Central memory CD4-positive, alpha-beta T cell (primary cell): ENCODE measurements at places on chromosomes 1 and 21.

GRCh38 chr1:66274634-66275033 lies 259.3 kb upstream of the SGIP1 start:
- DNase-seq, result peak; percentile 38

DNA sequence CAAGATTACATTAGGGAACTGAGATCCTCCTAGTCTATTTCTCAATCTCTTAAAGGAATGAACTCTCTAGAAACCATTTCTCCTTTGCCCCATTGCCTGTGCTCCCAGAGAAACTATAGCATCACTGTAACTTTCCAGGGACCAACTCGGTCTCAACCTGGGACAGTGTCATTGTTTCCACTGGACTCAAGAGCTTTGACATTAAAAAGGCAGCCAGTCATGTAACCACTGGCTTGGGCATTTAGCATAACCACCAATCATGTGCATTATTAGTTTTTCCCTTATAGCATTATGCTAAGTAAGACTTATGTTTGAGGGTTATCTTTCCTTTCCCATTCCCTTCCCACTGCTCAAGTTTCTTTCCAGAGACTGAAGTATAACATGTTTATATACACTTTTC lies 18.2 kb downstream of the TEX38 start:
- DNase-seq, result no peak

DNA sequence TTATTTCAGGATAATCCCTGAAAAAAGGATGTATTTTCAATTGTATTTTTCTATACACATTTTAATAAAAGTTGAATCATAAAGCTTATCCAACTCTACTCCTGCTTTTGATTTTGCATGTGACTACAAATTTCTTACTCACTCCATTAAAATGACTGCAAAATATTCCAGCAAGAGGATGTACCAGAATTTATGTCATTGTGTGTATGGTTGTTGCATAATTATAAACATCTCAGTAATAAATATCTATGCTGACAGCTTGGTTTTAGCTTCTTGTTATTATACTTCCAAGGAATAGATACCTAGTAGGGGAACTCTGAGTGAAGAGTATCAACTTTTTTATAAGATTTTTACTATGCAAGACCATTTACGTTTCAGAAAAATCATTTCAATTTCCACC lies 463.2 kb upstream of the RUNX1 start:
- DNase-seq, result no peak

GRCh38 chr1:20885121-20885520 lies 98.0 kb upstream of the HP1BP3 start:
- DNase-seq, result no peak

GRCh38 chr1:68129536-68130250 lies 79.3 kb upstream of the DIRAS3 start:
- no peak for DNase-seq

DNA sequence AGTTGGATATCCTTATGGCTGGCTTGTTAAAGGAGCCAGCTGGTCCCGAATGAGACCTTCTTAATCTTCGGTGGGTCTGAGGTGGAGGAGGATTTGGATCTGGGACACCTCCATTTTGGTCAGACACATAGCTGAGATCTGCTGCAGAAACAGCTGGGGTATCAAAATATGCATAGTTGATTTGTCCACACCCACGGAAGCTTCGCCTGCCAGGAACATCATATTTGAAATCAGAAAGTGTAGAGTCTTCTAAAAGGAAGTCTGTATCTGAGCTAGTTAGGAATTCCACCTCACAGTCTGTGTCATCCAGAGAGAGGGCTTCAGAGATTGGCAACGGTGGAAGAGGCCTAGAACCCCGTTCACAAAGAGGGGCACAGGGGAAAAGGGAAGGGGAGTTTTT lies 12.3 kb downstream of the ERRFI1 start:
- DNase-seq, result no peak

DNA sequence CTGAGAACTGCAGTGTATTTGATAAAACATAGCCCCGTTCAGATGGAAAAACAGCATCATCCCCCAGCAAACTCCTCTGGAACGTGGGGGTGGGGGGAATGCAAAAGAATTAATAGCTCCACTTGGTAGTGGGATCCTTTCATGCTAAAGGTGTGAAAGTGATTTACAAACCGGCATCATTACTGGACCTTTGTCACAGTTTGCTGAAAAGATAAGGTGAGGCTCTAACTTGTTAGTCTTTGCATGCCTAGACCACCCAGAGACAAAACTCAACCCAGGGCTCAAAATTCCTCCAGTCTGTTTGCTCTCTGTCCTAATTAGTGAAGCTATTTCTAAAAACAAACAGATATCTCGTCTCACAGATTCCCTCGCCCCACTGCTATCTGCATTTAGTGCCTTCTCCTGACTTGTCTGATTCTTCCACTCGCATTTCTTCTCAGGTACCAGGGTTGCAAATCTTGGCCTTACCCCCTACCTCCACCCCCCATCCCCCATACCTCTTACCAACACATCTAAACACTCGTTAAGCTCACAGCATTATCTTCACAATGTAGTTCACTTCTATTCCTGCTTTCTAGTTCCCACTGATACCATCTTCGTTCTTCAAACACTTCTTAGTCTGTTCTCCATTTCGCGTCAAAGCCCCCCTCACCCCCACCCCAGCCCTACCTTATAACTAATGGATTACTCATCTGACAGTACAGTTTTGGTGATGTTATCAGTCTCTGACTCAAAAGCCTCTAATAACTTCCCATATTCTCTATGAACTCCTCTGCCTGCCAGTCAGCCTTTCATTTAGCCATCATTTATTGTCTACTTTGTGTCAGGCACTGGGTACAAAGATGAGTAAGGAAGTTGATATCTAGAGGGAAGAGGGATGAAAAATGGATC lies 11.8 kb downstream of the IER5 start:
- no peak for DNase-seq

DNA sequence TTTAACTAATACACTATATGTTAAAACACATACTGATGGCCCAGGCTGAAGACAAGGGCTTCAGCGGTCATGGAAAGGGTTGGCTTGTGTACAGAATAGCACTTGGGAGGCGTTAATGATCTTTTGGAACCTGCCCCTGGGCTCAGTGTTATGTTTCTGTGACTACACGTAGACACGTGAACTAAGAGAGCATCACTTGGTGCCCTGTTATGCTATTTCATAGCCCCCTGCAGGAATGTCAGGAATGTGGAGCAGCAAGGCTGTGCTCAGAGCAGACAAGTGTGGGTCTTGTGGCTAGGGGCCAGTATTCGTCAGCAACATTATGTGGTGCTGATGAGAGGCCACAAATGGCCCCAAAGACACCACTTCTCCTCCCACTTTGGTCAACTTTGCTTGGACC lies 132.4 kb downstream of the MAP3K21 start:
- DNase-seq, result no peak

DNA sequence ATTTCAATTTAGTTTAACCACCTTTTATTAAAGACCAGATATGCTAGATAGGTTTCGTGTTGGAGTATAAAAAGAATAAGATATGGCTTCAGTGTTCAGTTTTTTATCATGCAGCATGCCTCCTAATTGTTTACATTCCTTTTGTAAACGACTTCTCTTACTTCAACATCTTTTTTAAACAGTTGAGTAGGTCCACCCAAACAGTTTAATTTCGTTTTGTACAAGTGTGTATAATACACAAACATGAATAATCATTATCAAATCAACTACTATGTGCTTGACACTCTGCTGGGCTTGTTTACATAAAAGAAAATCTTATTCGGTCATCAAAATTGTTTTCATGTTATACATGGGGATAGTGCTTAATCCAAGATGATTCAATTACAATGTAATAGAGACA lies 906.3 kb upstream of the ADGRL4 start:
- DNase-seq, result no peak

DNA sequence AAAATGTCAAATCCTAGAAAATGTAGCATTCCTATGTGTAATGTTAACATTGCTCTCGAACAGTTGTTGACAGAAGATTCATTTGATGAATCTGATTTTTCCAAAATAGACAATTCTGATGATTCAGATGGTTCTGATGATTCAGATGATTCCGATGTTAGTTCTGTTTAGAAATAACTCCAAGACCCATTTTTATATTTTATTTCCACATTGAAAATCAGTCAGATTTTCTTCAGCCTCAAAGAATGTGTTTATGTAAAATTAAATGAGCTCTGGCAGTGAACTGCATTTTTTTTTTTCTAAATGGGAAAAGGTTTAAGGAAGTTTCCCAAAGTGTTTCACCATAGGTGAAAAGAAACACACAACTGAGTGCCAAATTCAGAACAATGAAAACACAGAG lies 136.5 kb downstream of the TSEN15 start:
- DNase-seq, result no peak

DNA sequence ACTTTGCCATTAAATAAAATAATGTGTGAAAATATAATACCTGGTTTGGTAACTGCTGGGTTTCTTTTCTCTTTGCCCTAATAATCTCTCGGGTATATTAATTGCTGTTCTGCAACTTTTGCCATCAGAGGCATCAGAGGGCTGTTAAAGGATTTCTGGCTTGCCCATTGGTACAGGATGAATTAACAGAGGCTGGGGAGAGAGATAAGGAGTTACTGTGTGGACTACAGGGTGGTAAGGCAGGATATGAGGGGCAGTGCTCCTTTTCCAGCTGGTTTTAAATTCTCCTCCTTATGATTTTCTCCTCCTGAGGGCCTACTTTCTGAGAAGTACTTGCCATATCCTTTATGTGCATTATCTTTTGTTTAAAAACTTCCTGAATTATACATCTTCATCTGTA lies 48.3 kb downstream of the FGGY start:
- no peak for DNase-seq

DNA sequence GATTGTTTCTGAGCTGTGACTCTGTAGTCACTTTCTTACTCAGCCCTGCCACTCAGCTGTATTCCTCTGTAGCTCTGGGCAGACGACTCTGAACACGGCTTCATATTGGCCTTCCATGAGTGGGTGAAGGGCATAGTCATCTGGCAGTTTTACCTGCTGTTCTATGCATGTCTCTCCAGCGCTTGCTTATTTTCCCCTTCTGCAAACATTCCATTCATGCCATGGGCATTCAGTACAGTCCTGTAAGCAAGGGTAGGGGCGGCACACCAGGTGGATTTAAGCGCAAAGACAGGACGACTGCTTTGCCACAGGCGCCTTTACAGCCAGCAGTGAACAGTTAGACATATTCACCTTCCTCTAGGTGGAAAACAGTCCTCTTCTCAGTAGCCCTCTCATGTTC lies 4.4 kb upstream of the WDR26 start:
- no peak for DNase-seq

DNA sequence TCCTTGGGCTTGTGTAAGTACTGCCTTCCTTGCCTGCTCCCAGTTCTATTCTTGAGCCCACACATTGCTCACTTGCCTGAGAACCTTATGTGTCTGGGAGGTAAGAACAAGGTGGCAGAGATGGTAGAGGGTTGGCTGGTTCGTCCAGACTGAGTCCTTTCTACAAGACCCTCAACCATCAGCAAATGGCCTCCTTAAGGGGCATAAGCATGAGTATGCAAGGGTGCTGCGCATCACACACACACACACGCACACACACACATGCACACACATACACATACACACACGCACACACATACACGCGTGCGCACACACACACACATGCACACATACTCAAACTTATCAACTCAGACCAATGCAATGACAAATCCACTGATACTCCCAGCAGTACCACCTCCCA lies 56.9 kb downstream of the RHBG start:
- DNase-seq, result no peak

DNA sequence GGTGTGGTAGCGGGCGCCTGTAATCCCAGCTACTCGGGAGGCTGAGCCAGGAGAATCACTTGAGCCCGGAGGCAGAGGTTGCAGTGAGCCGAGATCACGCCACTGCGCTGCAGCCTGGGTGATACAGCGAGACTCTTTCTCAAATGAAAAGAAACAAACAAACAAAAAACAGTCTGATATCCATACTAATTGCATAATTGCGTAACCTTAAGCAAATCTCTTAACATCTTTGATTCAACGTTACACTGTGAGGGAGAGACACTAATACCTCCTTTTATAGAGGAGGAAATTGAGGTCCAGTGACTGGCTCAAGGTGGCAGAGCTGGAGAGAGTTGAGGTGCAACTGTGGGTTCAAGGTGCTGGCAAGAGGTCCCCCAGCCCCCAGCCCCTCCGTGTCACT lies 12.6 kb upstream of the COX20 start:
- no peak for DNase-seq

GRCh38 chr1:117068580-117068979 lies 8.5 kb downstream of the TTF2 start:
- DNase-seq, result no peak

DNA sequence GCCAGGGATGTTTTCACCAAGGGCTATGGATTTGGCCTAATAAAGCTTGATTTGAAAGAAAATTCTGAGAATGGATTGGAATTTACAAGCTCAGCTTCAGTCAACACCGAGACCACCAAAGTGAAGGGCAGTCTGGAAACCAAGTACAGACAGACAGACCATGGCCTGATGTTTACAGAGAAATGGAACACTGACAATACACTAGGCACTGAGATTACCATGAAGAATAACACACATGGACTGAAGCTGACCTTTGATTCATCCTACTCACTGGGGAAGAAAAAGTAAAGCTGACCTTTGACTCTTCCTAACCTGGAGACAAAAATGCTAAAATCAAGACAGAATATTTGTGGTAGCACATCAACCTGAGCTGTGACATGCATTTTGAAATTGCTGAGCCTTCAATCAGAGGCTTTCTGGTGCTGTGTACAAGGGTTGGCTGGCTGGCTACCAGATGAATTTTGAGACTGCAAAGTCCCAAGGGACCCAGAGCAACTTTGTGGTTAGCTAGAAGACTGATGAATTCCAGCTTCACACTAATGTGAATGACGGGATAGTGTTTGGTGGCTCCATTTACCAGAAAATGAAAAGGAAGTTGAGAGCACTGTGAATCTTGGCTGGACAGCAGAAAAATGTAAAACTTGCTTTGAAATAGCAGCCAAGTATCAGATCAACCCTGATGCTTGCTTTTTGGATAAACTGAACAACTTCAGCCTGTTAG lies 190.4 kb upstream of the KCTD3 start:
- no peak for DNase-seq

GRCh38 chr1:114341856-114342255 lies 169.1 kb downstream of the TRIM33 start:
- DNase-seq, result no peak

DNA sequence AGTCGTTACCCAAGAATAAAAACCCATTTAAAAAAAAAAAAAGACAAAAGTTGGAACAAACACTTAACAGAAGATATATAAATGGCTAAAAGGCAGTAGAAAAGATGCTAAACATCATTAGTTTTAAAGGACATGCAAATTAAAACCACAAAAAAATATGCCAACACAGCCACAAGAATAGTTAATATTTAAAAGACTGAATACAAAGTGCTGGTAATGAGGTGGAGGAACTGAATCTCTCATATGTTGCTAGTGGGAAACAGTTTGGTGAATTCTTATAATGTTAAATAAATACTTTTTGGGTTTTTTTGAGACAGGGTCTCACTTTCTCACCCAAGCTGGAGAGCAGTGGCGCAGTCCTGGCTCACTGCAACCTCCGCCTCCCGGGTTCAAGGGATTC lies 10.0 kb downstream of the LRRC40 start:
- DNase-seq, result no peak

DNA sequence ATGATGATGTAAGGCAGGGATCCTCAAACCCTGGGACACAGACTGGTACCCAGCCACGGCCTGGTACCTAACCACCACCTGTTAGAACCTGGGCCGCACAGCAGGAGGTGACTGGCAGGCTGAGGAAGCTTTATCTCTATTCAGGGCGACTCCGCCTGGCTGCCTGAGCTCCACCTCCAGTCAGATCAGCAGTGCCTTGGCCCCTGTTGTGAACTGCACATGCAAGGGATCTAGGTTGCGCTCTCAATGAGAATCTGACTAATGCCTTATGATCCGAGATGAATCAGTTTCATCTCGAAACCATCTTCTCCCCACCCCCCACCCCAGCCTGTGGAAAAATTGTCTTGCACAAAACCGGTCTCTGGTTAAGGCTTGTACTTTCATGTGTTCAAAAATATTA lies 4.2 kb downstream of the RNPC3 start:
- no peak for DNase-seq
